Activated CD4-positive, alpha-beta memory T cell treated with anti-CD3 and anti-CD28 coated beads for 36 hours (primary cell): ENCODE measurements at places on chromosomes 7 and 10. TPM values are rescaled to one million over a fixed set of nuclear protein-coding genes. Genes with fewer than 3 reads are reported as not detected.

CLDN3 gene
- total RNA-seq: not detected

CTAGE8 gene
- total RNA-seq: 1.7 TPM

GIMAP5 gene
- total RNA-seq: 45.9 TPM

C10orf71 gene
- total RNA-seq: not detected

GPR26 gene
- total RNA-seq: not detected

OPN1SW gene
- total RNA-seq: not detected

GIMAP4 gene
- total RNA-seq: 140 TPM

SAMD9L gene
- 19.8 TPM for total RNA-seq

HOXA5 gene
- not detected for total RNA-seq

SH2D4B gene
- total RNA-seq: not detected

WNT2 gene
- total RNA-seq: not detected
